Spleen (tissue), 13 donors: ENCODE measurements at places on chromosomes 4 and X. TPM values are rescaled to one million over a fixed set of nuclear protein-coding genes. Genes with fewer than 3 reads are reported as not detected.

DNA sequence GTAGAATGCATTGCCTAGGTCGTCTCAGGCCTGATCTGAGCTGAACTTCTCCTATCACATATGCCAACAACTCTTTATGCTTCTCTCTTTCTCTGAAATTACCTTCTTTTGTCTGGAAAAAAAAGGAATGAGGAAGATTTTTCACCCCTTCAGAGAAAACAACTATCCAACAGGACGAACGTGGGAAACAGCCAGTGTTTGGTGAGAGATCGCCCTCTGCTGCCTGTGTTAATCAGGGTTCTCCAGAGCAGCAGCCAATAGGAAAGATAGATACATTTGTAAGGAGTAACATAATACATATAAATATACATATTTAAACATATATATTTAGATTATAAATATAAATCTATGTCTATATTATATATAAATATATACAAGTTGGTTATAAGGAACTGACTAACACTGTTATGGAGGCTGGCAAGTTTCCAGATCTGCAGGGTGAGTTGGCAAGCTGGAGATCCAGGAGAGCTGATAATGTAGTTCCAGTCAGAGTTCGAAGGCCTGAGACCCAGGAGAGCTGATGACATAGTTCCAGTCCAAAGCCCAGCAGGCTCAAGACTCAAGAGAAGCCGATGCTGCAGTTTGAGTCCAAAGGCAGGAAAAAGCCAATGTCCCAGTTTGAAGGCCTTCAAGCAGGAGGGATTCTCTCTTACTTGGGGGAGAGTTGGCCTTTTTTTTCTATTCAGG lies 13.3 kb downstream of the CETN2 start:
- no peak for DNase-seq

DCK gene
- total RNA-seq, result 25.4 TPM

GRCh38 chrX:22952010-22952409 lies 47.8 kb upstream of the DDX53 start:
- DNase-seq, result no peak

GRCh38 chr4:184958923-184959210 lies 59.4 kb upstream of the HELT start:
- no peak for DNase-seq

CSN1S1 gene
- not detected for total RNA-seq

DNA sequence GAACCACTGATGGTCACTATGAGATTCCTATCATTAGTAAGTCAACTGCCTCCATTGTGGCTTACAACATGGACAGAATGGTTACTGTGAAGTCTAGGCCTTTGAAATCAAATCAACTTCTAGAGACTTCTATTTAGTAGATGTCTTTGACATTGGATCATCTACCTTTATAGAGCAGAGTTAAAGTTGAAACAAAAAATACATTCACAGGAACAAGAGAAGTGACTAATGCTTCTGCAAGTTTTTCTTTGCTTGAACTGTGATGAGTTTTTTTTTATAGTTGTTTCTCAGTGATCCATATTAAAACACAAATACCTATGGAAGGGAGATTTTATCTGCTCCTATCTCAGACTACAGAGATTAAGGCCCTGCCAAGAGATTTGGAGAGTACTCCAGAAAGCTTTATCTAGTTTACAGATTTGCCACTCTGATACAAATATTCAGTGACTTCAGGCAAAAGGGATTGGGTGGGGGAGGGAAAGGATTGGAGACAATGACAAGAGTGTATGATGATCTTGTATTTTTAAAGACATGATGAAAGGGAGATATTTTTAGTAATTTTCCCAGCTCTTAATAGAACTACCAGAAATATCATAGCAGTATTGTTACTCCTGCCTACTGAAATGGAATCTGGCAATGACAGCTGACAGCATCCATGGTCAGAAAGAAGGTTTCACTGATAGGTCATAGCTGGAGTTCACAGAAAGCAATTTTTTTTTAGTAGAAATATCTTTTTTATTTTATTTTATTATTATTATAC lies 16.0 kb upstream of the EPGN start:
- no peak for DNase-seq

MUC7 gene
- total RNA-seq, result not detected

DNA sequence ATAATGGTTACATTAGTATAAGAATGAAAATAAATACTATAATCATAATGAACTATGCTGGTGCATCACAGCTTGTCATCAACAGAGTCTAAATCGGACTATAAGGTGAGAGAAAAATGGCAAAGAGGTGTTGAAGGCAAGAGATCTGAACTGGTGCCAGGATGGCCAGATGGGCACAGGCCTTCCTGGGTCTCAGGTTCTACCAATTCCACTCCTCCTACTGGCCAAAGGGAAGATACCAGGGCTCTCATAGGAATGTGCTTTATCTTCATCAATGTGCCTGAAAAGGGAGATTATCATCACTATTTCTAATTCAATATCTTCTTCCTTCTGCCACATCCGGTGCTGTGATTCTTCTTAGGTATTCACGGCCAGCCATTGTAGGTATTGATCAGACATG lies 107.6 kb downstream of the GASK1B start:
- no peak for DNase-seq

- no peak for DNase-seq
These were observed 576.8 kb upstream of the HS3ST1 start for GRCh38 chr4:12005471-12005870.

DNA sequence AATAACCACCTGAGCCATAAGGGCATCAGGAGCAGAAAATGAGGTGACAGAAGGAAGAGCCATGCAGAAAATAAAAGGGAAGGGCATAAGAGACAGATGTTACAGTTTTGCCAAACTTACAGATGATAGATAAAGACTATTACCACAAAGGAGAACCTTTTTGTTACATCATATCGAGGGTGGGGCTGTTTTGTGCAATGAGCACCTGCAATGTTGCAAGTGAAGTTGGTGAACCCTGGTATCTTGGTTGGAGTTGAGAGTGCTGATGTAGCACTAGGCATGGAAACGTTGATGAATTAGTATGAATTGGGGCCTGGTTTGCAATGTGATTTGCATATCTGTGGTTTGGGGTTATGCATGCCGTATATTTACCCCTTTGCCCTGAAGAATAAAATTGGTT lies 119.8 kb upstream of the TEX13D start:
- DNase-seq, result no peak

GRCh38 chr4:177401658-177402273 lies 40.5 kb downstream of the AGA start:
- DNase-seq, result no peak

GRCh38 chr4:147730333-147730732 lies 1.6 kb upstream of the ARHGAP10 start:
- DNase-seq, result no peak

GRID2 gene
- total RNA-seq, result 0.14 TPM

GRCh38 chr4:81634165-81634564 lies 162.5 kb upstream of the RASGEF1B start:
- no peak for DNase-seq

DNA sequence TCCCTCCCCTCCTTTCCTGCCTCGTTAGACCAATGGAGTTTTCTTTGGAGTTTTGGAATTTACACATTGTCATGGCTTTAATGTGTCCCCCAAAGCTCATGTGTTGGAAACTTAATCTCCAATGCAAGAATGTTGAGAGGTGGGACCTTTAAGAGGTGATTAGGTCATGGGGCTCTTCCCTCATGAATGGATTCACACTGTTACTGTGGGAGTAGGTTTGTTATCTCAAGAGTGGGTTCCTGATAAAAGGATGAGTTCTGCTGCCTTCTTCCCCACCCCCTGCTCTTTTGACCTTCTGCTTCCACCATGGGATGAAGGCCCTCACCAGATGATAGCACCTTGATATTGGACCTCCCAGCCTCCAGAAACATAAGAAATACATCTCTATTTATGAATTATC lies 16.8 kb downstream of the MORF4L2 start:
- no peak for DNase-seq

DNA sequence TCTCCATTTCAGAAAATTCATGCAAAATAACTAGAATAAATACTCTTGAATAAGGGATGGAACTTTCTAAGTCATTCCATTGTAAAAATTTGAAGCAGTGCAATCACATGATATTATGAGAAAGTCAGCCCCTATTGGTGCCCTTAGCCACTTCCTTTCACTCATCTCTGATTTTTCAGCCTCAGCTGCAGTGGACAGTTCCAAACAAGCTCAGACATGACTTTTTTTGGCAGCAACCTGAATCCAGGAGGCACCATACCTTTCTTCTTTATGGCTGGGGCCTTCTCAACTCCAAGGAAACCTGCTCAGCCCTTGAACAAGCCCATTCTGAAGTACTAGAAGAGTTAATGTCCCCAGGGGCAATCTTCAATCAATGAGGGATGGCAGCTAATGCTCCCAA lies 40.5 kb downstream of the MAPK10 start:
- DNase-seq, result no peak

- no peak for DNase-seq
These were observed 169.0 kb downstream of the ADAM29 start for GRCh38 chr4:175087145-175087544.

PRDM8 gene
- 5.1 TPM for total RNA-seq

XAGE1A gene
- not detected for total RNA-seq

TMEM271 gene
- not detected for total RNA-seq

DNA sequence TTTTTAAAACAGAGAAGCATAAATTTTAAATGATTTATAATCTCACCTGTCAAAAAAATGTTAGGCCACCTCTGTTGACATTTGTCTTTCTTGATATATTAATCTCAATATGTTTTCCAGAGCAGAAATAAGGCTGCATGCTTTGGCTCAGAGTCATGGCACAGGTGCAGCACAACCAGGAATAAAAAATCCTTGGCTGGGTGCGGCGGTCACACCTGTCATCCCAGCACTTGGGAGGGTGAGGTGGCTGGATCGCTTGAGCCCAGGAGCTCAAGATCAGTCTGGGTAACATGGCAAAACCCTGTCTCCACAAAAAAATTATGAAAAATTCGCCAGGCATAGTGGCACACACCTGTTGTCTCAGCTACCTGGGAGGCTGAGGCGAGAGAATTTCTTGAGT lies 18.1 kb downstream of the CPLX1 start:
- DNase-seq, result no peak

- DNase-seq, result no peak
These were observed 305.6 kb upstream of the NR3C2 start for GRCh38 chr4:148747721-148748268.
